Hindlimb muscle (tissue), 1 donor: ENCODE measurements at places on chromosomes 5 and 9. TPM values are rescaled to one million over a fixed set of nuclear protein-coding genes. Genes with fewer than 3 reads are reported as not detected.

The FRRS1L gene
- 0.76 TPM for polyA plus RNA-seq

The PRSS3 gene
- polyA plus RNA-seq, result not detected

The ITK gene
- polyA plus RNA-seq, result 0.31 TPM

DNA sequence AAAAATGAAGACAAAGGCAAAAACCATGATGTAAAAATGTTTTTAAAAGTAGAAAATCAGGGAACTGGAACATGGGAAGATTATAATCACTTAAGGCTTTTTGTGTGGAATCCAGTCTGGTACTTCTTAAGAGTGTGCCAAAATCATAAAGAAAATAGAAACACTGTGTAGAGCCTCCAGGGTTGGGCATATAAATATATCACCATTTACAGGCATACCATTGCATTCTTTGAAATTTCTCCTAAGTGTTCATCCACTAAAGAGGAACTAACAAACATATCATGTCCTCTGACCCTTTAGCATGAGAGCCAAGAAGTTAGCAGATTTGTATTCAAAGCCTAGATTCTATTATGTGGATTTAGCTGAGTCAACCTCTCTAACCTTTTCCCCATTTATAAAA lies 93.3 kb downstream of the SLF1 start:
- no peak for DNase-seq

DNA sequence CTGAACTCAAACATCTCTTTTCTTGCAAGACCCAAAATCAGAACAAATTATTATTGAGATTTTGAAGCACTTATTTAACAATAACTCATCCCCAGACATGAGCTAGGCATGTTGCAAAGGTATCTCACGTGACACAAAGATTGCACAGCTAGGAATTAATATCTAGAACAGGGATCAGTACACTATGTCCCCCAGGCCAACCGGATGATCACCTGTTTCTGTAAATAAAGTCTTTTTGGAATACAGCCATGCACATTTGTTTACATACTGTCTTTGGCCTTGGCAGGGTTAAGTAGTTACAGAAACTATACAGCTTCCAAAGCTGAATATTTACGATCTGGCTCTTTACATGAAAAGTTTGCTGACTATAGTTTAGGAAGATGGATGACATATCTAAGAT lies 287.7 kb downstream of the ACTL7B start:
- no peak for DNase-seq

DNA sequence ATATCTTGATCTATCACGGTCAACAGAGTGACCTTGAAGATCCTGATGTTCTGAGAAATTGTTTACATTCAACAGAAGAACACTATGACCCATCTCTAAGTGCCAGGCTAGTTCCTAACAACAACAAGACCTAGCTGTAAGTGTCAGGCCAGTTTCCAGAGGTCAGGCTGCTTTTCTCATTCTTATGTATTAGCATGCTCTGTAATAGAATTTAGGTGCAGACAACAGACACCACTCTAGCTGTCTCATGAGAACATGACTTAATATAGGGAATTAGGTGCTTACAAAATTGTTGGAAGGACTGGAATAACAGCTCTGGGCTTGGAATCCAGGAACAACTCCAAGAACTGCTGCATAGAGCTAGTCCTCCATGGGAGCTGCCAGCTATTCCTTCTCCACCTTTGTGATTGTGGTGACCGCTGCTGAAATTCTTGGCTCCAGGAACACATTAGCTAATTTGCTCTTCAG lies 138.7 kb downstream of the SNX18 start:
- DNase-seq, result no peak
